ENCODE measurements at places on chromosomes 6 and 20.

DNA sequence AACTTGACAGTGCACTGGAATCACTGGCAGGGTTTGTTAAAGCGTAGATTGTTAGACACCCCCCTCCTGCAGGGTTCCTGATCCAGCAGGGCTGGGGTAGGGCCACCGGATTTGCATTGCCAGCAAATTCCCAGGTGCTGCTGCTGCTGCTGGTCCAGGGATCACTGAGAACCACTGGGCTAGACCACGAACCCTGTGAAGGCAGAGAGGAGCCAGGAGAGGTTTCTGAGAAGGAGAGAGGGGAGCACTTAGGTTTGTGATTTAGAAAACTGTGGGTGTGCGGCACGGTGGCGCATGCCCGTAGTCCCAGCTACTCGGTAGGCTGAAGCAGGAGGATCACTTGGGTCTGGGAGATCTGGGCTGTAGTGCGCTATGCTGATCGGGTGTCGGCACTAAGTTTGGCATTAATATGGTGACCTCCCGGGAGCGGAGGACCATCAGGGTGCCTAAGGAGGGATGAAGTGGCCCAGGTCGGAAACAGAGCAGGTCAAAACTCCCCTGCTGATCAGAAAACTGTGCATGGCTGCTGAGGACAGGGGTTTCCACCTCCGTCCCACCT, 53.6 kb upstream of the FAM83D start:
- no peak for DNase-seq

DNA sequence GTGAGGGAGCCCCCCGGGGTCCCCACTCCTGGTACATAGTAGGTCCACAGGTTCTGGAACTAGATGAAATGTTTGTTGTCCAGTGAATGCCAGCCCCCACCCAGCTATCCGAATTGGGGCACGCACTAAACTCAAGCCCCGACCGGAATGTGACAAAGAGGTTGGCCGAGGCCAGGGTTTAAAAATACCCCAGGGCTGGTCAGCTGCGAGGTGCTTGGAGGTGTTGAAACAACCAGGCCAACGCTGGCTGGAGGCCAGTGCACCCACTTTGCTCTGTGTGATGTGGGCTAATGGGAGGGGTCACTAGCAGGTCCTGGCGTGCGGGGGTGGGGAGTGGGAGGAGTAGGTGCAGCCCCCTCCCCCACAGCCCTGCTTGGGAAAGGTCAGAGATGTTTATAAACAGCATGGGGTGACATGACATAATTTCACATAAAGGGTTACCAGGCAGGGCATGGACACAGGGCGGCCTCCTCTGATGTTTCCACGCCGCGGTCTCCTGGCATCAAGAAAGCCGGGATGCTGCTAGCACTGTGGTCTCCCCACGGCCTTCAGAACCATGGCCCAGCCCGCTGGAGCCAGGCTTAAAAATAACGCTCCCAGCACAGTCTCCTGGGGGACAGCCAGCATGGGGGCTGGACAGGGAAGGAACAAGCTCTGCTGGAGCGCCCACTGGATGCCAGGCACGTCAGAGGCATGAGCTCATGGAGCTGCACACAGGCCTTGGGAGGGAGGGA, 111.2 kb upstream of the PTPN1 start:
- DNase-seq: no peak

DNA sequence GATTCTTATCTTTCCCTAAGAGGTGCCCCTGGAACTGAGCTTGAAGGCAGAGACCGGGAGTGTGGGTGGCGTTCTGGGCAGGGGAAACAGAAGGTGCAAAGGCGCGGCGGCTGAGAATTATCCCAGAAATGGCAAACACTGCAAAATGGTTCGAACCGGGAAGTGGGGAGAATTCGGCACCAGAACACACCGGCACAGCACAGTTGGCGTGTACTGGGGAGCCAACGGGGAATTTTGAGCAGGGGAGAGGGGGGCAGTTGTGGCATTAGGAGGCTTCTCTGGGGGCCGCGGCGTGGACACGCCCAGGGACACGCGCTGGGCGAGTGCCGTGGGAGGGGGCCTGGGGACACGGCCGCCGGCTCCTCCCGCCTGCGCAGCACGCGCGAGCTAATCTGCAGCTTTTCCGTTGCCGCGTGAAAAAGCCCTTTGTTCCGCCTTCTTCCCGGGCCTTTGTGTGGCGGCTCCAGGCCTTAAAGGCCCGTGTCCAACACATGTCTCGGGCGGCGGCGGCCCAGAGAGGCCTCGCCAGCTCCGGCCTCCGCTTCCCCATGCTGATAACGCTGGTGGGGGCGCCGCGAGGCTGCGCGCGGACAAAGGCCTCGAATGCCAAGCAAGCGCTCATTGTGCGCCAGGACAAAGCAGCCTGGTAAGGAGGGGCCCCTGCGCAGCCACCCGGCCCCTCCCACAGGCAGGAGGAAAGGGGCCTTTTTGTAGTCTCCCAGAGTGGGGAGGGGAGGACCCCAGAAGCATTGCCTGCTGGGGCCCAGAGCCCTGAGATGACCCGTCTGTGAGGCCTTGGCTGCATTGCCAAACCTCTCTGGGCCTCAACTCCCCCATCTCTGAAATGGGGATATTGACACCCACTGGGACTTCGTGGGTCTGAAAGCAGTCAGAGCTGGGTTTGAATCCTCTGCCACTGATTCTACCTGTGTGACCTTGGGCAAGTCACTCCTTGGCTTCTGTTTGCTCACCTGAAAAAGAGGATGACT, 82.8 kb downstream of the CD40 start:
- DNase-seq: no peak

GRCh38 chr20:58452667-58453255, 62.4 kb downstream of the APCDD1L start:
- DNase-seq: no peak

DNA sequence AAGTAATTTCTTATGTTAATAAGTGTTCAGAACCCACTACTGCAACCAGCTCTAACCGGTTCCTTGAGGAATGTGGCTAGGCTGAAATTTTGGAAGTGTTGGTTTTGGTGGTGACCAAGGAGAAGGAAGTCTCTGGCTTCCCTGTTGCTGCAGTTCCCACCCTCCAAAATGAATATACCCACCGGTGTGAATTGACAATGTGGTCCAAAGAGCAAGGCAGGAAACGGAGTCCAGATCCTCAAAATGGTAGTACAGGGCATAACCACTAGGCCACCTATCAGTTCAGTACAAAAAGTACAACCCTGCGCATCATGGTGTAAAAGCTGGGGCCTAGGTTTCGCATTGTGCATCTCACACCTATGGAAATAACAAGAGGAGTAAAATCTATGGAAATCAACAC, 2.8 kb downstream of the ADNP start:
- DNase-seq: no peak

- no peak for DNase-seq
Observed at GRCh38 chr6:170272341-170273065, 18.4 kb downstream of the DLL1 start.

DNA sequence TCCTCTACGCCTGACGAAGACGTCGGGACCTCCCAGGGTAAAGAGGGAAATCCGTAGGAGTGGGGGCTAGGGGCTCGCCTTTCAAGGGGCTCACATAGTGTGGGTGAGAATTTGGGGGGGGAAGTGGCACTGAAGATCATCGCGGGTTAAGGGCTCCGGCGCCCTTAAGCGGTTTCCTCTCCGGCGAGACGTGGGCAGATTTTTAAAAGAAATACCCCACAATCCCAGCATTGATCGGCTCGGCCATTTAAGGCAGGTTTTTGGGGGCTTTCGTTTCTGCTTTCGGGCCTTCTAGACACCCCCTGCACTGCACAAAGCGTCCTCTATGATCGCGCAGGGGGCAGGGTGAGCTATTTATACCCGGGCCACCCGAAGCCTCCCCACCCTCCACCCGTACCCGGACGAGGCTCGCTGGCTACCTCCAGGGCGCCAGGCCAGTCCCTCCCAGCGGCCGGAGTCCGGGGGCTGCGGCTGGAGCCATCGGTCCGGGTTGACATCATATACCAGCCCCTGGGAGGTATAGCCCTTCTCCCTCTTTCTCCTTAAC, 1.2 kb downstream of the NKX2-2 start:
- DNase-seq: no peak

- no peak for DNase-seq
Observed at GRCh38 chr6:125307150-125307838, 5.5 kb upstream of the HDDC2 start.

GRCh38 chr20:40427026-40427425, 262.0 kb downstream of the MAFB start:
- DNase-seq: no peak

Measured in activated naive CD8-positive, alpha-beta T cell treated with anti-CD3 and anti-CD28 coated beads for 36 hours (primary cell).